ENCODE measurements at places on chromosomes 11 and 22. TPM values are rescaled to one million over a fixed set of nuclear protein-coding genes. Genes with fewer than 3 reads are reported as not detected.

PLA2G6 gene
- total RNA-seq, result 25.5 TPM

TBX1 gene
- not detected for total RNA-seq

PATE4 gene
- not detected for total RNA-seq

SMCO4 gene
- total RNA-seq, result 13.5 TPM

KREMEN1 gene
- total RNA-seq, result 0.13 TPM

POU2AF3 gene
- not detected for total RNA-seq

ESAM gene
- 0.95 TPM for total RNA-seq

MMP1 gene
- total RNA-seq, result not detected
